ENCODE measurements at places on chromosomes 13 and 19.

DNA sequence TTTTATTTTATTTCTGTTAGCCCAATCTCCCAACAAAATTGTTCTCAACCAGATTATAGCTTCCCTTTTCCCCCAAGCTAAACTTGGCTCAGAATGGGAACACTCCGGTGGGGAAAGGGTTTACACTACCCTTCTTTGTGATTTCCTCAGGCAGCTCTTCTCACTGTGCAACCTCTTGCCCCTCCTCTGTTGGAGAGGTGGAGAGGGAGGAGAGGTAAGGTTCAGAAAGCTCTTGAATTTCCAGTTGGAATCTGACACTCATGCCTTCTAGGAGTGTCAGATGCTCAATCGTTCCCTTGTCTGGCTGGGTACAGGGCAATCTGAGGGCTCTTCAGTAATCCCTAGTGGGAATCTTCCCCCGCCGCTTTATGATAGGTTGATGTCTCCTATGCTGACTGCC, 486.1 kb upstream of the KLF12 start:
- no peak for DNase-seq

DNA sequence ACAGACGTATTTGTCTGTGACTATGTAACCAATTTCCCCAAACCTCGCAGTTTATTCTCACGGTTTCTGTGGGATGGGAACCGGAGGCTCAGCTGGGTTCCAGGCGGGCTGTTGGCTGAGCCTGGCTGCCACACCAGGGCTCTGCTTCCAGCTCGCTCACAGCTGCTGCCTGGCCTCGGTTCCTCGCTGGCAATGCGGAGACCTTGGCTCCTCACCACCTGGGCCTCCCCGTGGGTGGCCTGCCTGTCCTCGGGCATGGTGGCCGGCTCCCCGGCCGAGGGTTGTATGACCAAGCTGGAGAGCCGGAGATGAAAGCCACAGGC, 218.9 kb upstream of the MAB21L1 start:
- no peak for DNase-seq

DNA sequence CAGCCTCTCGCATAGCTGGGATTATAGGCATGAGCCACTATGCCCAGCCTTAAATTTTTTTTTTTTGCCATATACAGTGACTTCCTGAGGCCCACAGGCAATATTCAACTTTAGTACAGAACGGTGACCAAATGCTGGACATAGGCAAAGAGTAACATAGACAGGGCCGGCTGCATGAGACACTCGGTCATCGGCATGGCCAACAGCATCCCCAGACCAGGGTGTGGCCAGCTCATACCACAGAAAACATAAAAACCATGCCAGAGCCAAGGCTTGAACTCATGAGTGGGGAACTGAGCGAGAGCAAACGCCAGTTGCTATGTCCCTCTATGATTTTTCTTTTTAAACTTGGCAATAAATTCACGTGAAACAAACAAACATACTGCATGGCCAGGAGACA, 17.0 kb downstream of the KANK2 start:
- no peak for DNase-seq

GRCh38 chr19:21321996-21322395, 7.2 kb downstream of the ZNF708 start:
- no peak for DNase-seq

- peak; percentile 56 for DNase-seq
Observed at GRCh38 chr13:26991508-26992181, 180.0 kb downstream of the USP12 start.

DNA sequence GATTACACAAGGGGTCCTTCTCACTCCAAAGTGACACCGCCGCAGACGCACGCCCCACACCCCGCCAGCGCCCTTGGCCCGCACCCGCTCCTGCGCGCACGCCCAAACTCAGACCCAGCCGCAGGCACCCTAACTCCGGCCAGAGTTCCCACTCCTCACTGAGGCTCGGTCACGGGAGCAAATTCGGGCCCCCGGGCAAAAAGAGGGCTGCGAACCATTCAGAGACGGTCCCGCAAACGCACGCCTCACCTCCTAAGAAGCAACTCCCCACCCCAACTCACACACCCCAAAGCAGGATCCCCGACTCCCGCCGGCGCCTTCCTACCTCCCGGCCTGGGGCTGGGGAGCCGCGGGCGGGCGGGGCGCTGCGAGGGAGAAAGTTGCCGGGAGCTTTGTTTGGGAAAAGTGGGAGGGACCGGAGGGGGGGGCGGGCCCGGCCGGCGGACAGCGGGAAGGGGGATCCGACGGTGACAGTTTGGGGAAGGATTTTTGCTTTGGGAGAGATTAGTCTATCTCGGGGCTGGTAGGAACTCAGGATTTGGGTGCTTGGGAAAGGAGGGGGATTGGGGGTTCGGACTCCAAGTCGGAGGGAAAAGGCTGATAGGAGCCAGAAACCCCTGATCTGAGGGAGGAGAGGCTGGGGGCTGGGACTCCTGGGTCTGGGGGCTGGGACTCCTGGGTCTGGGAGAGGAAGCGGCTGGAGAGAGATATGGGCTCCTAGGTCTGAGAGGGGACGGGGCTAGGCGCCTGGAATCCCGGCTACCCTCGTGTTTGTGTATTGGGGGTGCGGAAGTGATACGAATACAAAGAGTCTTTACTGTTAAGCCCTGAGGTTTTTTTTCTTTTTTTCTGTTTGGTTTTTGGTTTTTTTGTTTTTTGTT, at the start of gene TEAD2:
Gene TEAD2, minus strand, starts transcription at position 369 of the 881 bp plus-strand sequence. CDS start 2,341 bp downstream, outside the sequence.
- peak; percentile 90 for DNase-seq

DNA sequence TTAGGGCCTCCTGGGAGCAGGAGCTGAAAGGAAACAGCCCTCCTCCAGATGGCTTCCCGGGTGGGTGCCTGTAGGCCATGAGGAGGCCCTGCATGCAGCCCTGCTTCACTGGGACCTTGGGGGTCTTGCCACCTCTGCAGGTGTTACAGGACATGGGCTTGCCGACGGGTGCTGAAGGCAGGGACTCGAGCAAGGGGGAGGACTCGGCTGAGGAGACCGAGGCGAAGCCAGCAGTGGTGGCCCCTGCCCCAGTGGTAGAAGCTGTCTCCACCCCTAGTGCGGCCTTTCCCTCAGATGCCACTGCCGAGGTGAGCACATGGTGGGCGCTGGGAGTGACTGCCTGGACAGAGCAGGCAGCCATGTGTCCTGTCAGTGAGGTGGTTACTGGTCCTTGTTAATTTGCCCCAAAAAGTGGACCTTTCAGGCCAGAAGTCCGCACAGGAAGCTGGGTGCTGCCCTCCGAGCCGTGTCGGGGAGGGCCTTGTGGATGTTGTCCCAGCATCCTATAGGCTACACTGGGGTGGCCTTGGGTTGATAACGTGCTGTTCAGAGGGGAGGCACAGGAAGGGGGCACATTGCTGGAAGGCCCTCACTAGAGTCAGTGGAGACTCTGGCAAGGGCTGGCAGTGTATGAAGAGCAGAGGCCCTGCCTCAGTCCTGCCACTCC, 18.7 kb upstream of the QTRT1 start:
- DNase-seq: no peak

- no peak for DNase-seq
Observed at GRCh38 chr19:56608274-56608964, 13.3 kb downstream of the ZNF71 start.

DNA sequence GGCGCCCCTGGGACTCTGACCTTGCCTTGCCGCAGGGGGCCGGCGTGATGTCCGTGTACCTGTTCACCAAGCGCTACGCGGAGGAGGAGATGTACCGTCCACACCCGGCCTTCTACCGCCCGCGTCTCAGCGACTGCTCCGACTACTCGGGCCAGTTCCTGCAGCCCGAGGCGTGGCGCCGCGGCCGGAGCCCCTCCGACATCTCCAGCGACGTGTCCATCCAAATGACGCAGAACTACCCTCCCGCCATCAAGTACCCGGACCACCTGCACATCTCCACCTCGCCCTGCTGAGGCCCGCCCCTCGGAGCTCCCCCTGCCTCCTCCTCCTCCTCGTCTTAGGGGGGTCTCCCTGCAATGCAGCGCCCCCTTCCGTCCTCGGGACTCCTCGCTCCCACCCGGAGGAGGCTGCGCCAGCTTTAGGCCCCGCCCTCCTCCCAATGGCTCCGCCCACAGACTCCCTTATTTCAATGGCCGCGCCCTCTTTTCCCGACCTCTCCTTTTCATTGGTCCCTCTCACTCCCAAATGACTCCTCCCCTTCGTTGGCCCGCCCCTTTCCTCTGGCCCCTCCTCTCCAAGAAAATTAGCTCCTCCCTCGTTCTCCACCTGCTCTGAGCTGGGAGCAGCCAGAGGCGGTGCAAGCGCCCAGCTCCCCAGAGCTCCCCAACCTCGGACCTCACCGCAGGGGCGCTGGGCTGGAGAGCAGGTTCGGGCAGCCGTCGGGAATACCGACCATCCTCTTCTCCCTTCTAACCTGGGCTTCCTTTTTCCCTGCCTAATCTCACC, 20.5 kb upstream of the CACNG8 start:
- DNase-seq: no peak

- no peak for DNase-seq
Observed at GRCh38 chr19:37992761-37993160, 85.8 kb downstream of the SIPA1L3 start.

DNA sequence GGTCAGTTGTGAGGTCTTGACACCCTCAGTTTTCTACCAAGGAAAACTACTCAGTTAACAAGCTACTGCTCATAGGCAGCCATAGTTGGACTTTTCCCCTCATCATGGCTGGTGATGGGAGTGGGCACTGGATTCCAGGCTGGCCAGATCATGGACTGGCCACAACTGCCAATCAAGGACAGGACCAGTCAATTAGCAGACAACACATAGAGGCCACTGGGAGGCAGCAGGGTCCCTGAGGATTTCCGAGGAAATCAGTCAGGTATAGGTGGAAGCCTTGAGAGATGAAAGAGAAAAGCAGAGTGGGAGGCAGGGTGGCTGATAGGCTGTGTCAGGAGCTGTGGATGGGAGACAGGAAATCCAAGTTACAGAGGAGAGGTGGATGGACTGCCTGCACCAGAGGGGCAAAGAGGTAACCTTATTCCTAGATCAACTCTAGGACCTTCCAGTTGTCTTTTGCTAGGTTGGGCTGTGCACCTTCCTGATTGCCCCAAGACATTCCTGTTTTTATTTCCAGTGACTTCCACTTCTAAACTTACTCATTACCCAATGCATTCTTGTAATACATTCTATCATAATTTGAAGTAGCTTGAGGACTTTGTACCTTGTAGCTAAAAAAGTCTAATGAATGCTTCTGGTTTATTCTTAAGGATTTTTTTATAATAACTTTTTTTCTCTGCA, 361.8 kb downstream of the KCNRG start:
- DNase-seq: no peak

DNA sequence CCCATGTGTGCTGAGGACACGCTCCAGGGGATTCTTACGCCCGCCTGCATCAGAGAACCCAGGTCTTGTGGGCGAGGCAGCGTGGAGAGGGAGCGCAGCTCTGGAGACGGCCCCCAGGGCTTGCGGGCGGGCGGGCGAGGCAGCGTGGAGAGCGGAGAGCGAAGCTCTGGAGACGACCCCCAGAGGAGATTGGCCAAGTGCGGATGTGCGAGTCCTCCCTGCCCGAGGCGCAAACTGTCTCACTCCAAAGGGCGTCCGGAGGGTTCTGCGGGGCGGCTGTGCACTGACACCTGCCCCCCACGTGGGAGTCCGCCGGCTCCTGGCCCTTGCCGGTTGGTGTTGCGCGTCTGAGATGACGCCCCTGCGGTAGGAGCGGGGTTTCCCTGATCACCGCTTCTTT, 39.8 kb downstream of the MCF2L start:
- DNase-seq: no peak

GRCh38 chr13:77048681-77049080, 21.7 kb upstream of the FBXL3 start:
- no peak for DNase-seq

DNA sequence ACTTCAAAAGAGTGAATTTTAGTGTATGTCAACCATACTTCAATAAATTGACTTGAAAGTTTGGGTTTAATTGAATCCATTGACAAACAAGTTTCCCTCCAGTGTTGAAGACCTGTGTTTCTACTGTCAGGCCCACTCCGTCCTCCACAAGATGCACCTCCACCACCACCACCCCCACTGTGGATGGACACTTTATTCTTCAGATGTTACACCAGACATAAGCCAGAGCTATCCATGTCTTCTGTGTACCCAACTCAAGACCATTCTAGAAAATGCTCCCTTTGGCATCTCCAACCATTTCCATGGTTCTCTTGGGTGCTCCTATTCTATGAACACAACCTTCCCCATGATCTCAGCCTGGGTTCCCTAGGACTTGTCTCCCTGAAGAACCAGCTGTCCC, 207.0 kb downstream of the COL4A1 start:
- no peak for DNase-seq

- no peak for DNase-seq
Observed at GRCh38 chr13:24181991-24182702, 21.6 kb downstream of the SPATA13 start.

DNA sequence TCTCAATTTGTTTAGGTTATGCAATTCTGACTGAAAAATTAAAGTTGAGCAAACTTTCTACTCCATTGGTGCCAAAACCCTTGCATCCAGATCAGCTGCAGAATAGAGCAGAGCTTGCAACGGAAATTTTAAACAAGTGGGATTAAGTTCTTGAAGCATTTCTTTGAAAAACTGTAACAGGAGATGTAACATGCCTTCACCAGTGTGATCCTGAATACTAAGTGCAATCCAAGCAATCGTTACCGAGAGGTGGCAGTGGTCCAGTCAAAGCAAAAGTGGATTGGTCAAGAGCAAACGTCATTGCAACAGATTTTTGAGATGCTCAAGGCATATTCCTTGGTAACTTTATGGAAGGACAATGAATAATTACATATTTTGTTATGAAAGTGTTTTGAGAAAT, 841.1 kb upstream of the SLITRK5 start:
- DNase-seq: no peak

DNA sequence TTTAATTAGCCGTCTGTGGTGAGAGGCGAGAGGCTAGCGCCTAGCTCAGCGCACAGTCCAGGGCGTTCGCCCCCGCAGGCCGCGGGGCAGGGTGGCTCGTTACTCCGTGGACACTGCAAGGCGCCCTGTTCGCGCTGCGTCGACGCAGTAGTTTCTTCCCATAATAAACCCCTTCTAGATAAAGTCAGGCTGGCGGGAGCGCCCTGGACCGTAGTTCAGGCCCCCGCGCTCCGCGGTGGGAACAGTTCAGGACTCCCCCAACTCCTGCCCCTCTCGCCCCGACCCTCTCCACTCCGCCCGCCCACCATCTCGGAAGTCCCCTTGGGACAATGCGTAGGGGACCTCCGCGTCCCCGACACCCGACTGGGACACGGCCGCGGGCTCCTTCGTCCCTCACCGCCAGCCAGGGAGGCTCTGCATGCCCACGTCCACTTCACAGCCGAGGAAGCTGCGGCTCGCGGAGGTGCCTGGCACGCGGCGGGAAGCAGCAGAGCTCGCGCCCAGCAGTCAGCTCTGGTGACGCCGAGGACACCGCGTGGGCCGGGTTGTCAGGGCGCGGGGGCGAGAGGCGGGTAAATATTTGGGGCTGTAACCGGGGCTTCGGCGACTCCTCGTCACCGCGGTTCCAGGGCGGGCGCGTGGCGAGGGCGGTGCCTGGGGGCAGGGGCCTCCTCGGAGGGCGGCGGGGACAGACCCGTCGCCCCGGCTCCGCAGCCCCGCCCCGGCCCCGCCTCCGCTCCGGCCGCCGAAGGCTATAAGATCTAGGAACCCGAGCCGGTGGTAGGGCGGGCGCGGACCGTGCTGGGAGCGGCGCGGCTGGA, at the start of gene RGCC:
Gene RGCC, plus strand, starts transcription at position 783 of the 821 bp plus-strand sequence. CDS start 158 bp downstream, outside the sequence.
- DNase-seq: peak; percentile 88
